ENCODE measurements at places on chromosomes 1 and 21.

- no peak for DNase-seq
Observed at GRCh38 chr1:151563376-151563775, 23.3 kb downstream of the TUFT1 start.

- DNase-seq, result no peak
Observed at GRCh38 chr1:228144193-228144992, 4.3 kb downstream of the GUK1 start.

DNA sequence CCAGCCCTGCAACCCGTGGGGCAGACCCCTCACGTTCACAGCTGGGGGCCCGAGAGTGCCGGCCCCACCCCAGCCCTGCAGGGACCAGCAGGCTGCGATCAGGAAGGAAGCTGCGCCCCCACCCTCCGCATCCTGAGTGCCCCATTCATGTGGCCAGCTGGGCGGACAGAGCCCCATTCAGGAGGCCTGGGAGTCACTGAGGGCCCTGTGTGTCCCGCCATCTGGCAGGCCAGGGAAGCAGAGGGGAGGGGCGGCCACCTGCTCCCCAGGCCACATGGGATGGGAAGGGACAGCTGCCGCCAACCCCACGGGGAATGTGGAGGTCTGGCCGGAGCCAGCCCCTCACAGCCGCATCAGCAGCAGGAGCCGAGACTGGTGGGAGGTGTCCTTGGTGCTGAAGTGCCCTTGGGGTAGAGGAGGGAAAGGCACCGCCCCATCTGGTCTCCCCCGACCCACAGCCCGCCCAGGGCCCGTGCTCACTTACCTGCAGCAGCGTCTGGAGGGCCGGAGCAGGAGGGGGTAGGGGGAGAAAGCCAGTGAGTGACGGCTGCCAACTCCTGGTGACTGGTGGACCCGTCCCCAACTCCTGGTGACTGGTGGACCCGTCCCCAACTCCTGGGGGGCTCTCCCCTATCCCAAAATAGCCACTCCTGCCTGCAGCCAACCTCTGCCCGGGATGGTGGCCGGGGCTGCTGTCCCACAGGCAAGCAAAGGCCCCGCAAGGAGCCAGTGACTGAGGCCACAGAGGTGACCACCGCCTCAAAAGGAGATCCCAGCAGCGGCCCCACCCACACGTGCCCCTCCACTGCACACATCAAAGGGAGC is 8.7 kb downstream of the ACAP3 start:
- DNase-seq, result no peak

DNA sequence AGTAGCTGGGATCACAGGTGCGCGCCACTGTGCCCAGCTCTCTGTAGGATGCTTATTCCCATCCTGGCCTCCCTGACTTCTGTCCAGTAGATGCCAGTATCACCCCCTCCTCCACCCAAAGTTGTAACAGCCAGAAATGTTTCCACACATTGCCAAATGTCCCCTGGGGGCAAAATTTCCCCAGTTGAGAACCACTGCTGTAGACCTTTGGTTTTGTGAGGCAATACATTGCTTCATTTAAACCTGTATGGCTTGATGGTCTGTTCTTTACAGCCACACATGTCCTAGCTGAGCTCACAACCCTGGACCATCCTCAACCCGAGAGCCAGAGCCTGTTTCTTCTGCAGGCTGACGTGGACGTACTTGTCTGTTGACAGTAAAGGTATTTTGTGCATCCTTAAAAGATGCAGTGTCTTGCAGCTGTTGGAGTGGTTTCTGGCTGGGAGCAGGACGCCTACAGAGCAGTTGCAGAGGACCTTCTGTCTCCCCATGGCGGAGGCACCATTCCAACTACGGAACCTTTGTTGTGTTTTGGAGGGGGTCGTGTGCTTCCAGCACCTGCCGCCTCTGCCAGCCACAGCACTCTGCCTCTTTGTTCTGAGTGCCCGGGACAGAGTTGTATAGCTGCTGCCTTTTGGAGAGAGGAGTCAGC is 26.6 kb downstream of the DOP1B start:
- DNase-seq, result no peak

DNA sequence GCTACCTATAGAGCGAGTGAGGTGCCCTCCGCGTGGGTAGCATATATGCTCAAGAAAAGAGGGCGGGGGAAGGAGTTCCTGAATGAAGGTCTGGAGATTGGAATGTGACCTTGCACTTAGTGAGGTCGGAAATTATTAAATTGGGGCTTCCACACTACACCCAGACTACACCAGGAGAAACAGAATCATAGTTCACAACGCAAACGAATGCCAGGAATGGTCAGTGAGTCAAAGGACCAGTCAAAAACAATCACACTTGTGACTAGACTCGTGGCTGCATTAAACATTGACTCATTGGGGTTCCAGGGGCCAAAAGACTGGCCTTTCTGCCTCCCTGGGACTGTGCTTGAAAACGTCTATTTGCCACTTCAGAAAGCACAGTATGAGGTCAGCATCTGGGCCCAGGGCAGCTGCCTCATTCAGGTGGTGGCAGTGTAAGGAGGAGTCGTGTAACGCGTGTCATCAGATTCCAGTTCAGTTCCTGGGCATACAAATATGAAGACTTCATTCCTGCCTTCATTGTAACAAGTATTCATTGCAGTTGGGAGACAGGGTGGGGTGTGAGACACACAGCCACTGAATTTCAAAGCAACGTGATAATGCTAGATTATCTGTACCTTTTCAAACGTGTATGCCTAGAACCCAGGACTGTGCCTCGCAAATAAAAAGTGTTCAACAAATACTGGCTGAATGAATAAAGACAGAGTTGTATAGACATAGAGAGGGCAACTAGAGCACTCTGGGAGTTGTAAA is at the start of gene YOD1:
Gene YOD1, minus strand, starts transcription at position 18 of the 753 bp plus-strand sequence. CDS start 178 bp downstream, outside the sequence.
- no peak for DNase-seq

DNA sequence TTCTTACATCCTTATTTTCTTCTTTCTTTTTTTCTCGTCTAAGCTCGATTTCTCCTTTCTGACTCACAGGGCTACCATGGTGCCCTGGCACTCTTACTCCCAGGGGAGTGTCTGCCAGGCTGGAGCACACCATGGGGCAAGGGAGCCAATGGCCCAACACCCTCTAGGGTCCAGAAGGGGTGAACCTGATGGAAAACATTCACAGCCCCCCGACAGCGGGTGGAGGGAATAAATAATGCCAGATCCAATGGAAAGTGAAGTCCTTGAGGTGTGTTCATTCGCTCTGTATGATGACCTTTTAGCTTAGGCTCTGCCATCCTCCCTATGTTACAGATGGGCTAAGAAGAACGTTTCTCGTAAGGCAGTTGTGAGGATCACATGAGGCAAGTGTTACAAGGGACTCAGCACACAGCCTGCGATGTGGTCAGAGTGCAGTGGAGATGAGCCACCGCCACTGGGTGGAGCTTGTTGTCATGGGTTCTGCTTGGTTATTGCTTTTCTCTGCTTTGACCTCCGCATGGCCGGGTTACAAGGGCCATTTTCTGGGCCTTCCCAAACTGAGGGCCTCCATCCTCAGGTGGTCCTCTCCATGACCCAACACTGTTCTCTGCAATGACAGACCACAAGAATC is 3.5 kb upstream of the FCMR start:
- peak; percentile 43 for DNase-seq

GRCh38 chr1:228240411-228241240 is 32.8 kb downstream of the OBSCN start:
- no peak for DNase-seq

DNA sequence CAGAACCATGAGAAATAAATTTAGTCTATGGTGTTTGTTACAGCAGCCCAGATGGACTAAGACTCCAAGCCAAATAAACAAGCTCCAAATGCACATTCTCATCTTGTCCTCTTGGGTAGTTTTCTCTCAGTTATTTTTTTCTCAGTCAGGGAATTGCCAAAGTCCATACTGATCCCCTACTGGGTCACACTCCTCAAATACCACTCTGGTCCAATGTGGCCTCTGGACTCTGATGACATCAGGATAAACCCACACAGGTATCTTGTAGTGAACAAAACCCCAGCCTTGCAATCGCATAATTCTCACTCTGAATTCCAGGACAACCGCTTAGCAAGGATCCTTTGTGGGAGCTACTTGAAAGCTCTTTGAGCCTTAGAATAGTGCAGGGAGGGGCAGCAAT is 248.4 kb upstream of the JUN start:
- no peak for DNase-seq

DNA sequence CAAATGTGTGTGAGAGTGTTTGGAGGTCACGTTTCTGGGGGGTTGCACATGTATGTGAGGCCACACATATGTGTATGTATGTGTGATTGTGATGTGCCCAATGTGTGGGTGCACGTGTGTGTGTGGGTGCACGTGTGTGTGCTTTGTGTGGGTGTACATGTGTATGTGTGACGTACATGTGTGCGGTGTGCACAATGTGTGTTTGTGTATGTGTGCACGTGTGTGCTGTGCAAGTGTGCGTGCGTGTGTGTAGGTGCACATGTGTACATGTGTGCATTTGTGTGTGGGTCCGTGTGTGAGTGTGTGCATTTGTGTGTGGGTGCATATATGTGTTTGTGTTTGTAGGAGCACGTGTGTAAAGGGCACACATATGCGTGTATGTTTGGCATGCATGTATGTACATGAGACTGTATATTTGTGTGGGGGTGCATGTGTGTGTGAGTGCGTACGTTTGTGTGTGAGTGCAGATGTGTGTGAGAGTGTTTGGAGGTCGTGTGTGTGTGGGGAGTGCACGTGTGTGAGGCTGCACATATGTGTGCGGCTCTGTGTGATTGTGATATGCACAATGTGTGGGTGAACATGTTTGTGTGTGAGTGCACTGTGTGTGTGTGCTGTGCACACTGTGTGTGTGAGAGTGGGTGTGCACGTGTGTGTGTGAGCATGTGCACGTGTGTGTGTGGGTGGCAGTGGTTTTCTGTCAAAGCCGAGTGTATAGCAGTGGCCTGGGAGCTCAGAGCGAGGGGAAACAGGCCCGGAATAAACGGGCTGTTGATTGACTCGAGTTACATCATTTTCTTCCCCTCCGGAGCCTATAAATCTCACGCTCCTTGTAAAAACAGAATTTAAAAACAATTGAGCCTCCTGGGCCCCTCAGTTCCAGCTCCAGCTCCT is 132.7 kb upstream of the ARHGEF16 start:
- no peak for DNase-seq

DNA sequence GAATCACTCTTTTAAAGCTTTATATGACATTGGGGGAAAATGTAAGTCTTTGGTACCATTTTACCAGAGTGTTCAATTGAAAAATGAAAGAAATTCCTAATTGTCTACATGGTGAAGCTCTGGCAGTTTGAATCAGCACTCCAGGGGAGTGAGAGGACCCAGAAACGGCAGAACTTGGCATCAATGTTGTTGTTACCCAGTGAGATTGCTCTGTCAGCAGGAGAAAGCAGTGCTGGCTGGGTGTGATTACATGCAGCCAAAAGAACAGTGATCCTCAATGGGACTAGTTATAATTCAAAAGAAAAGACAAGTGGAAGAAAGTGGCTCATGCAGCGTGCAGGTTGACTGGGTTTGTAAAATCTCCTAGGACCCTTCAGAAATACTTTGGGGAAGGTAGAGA is 206.4 kb downstream of the PTPRC start:
- no peak for DNase-seq

DNA sequence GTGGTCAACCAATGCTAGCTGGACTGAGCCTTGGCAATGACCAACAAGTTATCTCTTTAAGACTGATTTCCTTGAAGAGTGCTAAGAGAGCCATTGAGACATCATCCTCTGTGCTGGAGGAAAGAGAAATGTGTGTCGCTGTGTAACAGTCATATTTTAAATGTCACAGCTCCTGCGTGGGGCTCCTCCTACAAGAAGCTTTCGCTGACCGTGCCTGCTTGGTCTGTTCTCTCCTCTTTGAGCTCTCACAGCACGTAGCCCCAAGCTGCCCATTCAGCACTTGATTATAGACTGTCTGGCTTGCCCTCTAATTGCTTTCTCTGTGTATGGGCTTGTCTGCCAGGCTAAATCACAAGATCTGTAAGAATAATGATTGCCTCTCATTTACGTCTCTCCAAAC is 221.3 kb downstream of the FOXD2 start:
- no peak for DNase-seq

Data from activated CD8-positive, alpha-beta memory T cell treated with anti-CD3 and anti-CD28 coated beads for 1 hour (primary cell).